CD4-positive, alpha-beta T cell treated with Interleukin-10 for 1 hour (primary cell): ENCODE measurements at places on chromosomes 1 and 21.

DNA sequence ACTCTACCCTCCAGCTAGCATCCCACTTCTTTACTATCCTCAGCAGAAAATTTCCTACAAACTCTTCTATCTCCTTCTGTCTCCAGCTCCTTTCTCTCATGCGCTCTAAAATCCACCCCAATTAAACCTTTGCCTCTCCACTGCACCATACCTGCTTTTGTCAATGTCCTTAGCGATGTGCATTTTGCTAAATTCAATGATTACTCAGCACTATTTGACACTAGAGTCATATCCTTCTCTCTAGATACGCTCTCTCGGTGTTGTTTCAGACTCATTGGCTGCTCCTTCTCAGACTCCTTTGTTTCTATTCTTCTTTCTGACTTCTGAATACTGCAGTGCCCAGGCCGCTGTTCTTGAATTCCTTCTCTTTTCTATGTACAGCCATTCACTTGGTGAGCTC lies 144.2 kb downstream of the HLX start:
- no peak for DNase-seq

- DNase-seq: no peak
Measured at GRCh38 chr1:47655521-47656300, 217.9 kb downstream of the FOXD2 start.

- no peak for DNase-seq
Measured at GRCh38 chr1:157081707-157082106, 17.9 kb downstream of the ETV3L start.

DNA sequence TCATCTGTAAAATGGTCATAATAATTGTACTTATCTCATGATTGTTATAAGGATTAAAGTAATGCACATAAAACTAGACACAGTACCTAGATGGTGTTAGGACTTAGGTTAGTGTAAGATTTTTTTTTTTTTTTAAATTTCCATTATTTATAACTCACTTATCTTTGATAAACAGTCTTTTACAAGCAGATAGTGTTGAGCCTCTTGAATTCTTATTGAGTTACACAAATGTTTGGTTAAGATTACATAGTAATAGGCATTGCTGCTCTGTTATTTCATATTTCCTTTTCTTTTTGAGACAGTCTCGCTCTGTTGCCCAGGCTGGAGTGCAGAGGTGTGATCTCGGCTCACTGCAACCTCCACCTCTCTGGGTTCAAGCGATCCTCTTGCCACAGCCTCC lies 15.4 kb downstream of the MRPS6 start:
- DNase-seq: no peak

DNA sequence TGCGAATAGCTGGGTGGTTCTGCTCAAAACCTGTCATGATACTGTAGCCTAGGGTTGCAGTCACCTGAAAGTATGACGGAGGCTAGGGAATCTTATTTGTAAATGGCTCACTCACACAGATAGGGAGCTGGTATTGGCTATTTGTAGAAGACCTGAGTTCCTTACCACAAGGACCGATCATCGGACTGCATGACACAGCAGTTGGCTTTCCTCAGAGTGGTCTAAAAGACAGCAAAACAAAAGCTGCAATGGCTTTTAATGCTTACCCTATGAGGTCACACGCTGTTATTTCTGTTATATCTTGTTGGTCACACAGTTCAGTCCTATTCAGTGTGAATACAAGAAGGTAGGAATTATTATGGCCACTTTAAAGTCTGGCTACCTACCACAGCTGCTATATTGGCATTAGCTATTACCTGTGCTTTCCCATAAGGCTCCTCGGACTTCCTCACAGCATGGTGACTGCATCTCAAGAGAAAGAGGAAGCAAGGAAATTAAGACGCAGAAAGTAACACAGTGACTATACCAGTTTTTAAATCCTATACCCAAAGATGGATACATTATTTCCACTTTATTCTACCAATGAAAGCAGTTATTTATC lies 68.4 kb upstream of the LRRC7 start:
- no peak for DNase-seq

DNA sequence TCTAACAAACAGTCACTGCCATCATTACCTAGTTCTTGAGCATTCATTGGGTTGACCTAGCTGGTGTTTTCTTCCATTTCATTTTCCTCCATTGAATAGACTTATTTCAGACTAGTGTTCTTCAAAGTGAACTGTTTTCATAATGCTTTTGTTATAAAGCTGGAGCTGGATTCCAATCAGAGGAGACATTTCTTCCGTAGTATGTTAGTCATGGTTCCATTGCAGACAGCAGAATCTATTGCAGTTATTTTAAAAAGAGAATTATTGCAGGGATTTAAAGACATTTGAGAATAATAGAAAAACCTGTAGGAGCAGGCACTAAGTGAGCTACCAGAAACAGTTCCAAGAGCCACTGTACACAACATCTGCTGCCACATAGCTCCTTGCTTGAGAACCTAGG lies 50.0 kb downstream of the HHAT start:
- no peak for DNase-seq

DNA sequence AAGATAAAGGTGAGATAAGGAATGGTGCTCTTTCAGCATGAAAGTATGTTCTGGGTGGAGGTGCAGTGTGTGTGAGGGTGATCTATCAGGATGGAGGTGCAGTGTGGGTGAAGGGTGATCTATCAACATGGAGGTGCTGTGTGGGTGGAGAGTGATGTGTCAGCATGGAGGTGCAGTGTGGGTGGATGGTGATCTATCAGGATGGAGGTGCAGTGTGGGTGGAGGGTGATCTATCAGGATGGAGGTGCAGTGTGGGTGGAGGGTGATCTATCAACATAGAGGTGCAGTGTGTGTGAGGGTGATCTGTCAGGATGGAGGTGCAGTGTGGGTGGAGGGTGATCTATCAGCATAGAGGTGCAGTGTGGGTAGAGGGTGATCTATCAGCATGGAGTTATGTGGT lies 12.3 kb upstream of the MAP10 start:
- DNase-seq: no peak

GRCh38 chr1:168057921-168058320 lies 78.8 kb downstream of the GPR161 start:
- no peak for DNase-seq

- no peak for DNase-seq
Measured at GRCh38 chr1:214143006-214143992, 137.7 kb upstream of the SMYD2 start.

GRCh38 chr1:18130356-18130755 lies 22.8 kb downstream of the IGSF21 start:
- DNase-seq: no peak

- DNase-seq: no peak
Measured at GRCh38 chr1:28887835-28888682, 26.3 kb upstream of the EPB41 start.

GRCh38 chr1:238954865-238955264 lies 431.5 kb upstream of the CHRM3 start:
- DNase-seq: no peak

- DNase-seq: no peak
Measured at GRCh38 chr1:172821609-172822274, 162.8 kb downstream of the FASLG start.

- no peak for DNase-seq
Measured at GRCh38 chr1:110062612-110063011, 7.9 kb downstream of the ALX3 start.

DNA sequence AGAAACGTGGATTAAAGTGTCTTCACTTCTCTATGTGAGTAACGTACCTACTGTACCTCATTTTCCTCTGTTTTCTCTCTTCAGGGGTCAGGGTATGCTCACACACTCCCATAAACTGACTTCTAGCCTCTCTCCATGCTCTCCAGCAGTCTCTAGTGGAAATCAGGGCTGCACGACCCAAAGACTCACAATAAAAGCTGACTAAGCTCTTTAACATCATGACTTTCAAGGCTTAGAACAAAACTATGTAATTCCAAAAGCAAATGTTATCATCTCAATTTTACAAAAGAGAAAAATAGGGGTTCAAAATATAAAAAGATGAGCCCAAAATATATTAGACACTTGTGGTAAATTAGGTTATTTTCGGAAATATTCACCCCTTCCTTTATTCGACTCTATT lies 62.5 kb upstream of the KRTAP11-1 start:
- no peak for DNase-seq

- peak; percentile 71 for DNase-seq
Measured at GRCh38 chr1:206608108-206608698, 4.1 kb downstream of the EIF2D start.

- DNase-seq: no peak
Measured at GRCh38 chr1:174678657-174679056, 230.9 kb downstream of the GPR52 start.

- DNase-seq: no peak
Measured at GRCh38 chr1:6961905-6962477, 176.7 kb downstream of the CAMTA1 start.

DNA sequence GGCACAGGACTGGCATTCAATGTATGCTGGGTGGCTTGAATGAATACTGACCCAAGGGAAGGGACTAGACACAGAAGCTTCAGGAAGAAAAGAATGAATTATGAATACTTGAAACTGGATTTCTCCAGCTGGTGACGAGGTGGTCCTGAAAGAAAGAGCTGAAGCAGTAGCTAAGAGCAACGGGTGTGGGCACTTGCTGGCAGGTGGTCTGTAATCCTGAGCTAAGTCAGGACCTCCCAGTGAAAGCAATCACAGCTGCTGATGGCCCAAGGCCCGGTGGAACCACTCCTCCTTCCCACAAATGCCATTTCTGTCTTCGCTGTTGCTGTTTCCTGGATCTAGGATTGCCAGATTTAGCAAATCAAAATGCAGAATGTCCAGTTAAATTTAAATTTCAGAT lies 47.0 kb downstream of the NEK2 start:
- DNase-seq: no peak

- peak; percentile 55 for DNase-seq
Measured at GRCh38 chr1:66769512-66770229, 17.4 kb downstream of the DYNLT5 start.

DNA sequence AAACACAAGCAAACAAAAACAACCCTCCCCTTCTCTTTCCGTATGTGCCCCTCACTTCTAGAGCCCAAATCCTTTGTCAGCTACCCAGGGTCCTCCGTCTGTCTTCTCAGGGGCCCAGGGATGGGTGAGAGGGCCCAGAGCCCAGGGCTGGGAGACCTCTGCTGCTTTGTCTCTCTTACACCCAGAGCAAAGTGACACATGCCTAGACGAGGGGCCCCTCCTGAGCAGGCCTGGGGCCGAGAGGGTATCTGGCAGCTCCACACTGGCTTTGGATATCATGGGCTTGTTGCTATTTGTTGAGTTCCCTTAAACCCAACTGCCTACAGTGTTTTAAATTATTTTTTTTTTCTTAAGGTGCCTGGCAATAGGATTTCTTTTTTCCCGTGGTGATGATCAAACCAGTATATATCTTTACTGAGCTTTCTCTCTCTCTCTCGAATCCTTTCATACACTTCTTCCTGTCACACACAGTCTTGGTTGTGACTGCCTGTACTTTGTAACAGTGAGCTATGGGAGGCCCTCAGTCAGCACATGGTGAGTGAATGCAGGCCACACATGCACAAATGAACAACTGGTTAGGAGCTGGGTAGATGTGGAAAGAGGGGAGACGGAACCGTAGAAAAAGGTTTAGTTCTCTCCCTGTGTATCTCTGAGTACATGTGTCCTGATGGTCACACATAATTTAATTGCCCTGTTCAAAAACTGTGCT lies 14.5 kb downstream of the RASSF5 start:
- DNase-seq: no peak

- no peak for DNase-seq
Measured at GRCh38 chr1:17565461-17566252, 26.2 kb downstream of the ARHGEF10L start.

DNA sequence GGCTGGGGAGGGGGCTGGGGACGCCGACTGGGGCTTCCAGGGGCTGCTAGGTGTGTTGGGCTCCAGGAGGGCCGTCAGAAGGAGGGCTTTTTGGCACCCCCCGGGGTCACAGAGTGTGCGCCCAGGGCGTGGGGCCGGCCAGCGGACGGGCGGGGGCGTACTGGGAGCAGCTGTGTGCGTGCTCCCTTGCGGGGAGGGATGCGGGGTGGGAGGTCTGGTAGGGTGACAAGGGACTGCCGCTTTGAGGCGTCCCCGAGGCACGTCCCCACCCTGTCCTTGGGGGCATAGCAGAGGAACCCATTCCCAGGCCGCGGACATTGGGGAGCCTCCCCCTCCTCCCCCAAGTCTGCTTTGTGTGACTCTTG lies 1.1 kb downstream of the FOXO6 start:
- DNase-seq: no peak

GRCh38 chr1:29934255-29934772 lies 698.0 kb downstream of the PTPRU start:
- no peak for DNase-seq

GRCh38 chr1:69967245-69967766 lies 238.1 kb downstream of the LRRC40 start:
- DNase-seq: no peak

GRCh38 chr21:42746593-42747275 lies 93.3 kb downstream of the PDE9A start:
- DNase-seq: peak; percentile 61

DNA sequence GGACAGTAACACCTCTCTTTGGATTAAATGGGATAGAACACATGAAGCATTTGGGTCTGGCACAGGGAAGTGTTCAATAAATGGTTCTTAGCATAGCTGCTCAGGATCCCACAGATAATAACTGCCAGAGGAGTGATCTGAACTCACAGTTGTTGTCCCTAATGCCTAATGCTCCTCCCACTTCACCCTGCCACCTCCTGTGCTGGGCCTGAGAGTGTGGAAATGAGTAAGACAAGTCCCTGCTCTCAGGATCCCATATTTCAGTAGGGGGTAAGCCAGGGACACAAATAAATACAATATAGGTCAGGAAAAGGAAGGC lies 19.9 kb upstream of the FOXO6 start:
- DNase-seq: no peak

- no peak for DNase-seq
Measured at GRCh38 chr1:54272134-54272533, 72.2 kb downstream of the MRPL37 start.

DNA sequence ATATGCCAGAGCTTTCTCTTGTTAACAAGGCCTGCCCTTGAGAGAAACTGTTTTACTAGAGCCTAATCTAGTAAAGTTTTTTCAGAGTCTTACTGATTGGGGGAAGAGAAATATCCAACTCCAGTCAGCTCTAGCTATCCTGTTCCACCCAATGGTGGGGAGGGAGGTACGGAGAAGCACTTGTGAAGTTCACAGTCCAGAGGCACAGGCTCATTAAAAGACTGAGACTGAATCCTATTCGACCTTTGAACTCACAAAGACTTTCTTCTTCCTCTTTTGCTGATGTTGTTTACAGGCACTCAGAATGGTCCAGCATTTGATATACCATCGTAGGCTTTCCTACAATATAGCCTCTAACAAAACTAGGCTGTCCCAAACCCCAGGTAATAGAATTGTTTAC lies 15.5 kb upstream of the SFT2D2 start:
- no peak for DNase-seq

DNA sequence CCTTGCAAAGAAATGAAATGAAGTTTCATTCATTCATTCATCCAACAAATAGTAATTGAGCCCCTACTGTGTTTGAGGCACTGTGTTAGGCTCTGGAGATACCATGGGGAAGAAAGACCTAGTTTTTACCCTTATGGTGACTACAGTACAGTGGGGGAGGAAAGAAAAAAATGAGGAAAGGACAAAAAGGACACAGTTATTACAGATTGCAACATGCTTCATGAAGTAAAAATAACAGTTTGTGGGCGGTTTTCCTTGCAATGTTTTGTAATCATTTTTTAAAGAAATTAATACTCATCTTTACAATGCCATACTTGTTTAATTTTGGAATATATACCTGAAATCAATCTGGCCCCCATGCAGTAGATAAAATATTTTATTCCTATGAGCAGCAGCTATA lies 120.3 kb downstream of the TM2D1 start:
- DNase-seq: no peak
